ENCODE measurements at places on chromosomes 2 and 18. TPM values are rescaled to one million over a fixed set of nuclear protein-coding genes. Genes with fewer than 3 reads are reported as not detected.

- H3K4me3 ChIP-seq = no peak overlapping the region
- DNase-seq = no peak
- peaks cover 5% of the 10 kb centered on the region for H3K4me1 ChIP-seq
- H3K36me3 ChIP-seq = no peaks in the 10 kb centered on the region
These were observed 14.1 kb downstream of the LIMS1 start for GRCh38 chr2:108548208-108549003.

DNA sequence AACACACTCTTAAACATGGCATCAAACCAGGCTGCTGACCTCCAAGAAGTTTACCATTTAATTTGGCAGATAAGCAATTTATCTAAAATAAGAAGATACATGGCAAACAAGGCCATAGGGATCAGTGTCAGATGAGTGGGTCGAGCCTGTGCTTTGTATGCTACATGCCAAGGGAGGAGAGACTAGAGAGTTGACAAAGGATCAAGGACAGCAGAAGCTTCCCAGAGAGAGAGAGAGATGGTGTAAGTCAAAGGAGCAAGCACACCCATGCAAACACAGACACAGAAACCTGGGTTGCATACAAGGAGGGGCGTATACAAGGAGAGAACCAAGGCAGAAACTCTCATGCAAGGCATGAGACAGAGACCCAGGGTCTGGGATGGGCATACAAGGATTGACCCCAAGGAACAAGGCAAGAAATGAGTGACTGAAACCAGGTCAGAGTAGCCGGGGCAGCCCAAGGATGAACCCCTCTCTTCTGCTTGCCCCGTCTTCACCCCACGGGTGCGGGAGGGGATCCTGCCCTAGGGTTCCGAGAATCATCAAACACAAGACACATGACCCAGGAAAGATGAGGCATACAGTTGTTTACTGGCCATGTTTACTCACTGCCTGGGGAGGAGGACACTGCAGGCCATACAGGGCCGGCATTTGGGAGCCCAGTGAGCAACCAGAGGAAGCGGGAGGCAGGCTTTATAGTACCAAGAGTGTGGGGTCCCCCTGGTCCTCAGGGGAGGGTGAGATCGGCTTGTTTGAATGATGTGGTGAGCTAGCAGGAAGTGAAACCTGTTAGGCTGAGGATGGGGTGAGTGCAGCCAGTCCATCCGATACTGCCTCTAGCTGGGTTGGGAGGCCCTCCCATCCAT is 529.2 kb upstream of the ID2 start:
- no peaks in the 10 kb centered on the region for H3K36me3 ChIP-seq
- no peak overlapping the region for H3K27ac ChIP-seq
- no peaks in the 10 kb centered on the region for H3K4me1 ChIP-seq
- no peak overlapping the region for H3K4me3 ChIP-seq
- no peak for DNase-seq

DNA sequence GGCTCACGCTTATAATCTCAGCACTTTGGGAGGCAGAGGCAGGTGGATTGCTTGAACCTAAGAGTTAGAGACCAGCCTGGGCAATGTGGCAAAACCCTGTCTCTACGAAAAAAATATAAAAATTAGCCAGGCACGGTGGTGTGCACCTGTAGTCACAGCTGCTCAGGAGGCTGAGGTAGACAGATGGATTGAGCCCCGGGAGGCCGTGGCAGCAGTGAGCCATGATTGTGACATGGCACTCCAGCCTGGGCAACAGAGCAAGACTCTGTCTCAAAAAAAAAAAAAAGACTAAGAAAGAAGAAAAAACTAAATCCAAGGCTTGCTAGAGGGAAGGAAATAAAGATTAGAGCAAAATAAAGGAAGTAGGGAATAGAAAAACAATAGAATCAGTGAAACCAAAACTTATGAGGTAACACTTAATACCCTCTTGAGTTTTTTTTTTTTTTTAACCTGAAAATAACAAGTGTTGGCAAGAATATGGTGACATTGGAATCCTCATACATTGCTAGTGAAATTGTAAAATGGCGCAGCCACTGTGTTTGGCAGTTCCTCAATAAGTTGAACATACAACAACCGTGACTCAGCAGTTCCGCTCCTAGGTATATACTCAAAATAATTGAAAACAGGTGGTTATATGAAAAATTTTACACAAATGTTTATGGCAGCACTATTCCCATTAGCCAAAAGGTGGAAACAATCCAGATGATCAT is 85.2 kb downstream of the EML4 start:
- H3K27ac ChIP-seq = no peak overlapping the region
- H3K4me1 ChIP-seq = no peaks in the 10 kb centered on the region
- no peak overlapping the region for H3K4me3 ChIP-seq
- no peaks in the 10 kb centered on the region for H3K27me3 ChIP-seq
- no peaks in the 10 kb centered on the region for H3K36me3 ChIP-seq
- no peak for DNase-seq

DNA sequence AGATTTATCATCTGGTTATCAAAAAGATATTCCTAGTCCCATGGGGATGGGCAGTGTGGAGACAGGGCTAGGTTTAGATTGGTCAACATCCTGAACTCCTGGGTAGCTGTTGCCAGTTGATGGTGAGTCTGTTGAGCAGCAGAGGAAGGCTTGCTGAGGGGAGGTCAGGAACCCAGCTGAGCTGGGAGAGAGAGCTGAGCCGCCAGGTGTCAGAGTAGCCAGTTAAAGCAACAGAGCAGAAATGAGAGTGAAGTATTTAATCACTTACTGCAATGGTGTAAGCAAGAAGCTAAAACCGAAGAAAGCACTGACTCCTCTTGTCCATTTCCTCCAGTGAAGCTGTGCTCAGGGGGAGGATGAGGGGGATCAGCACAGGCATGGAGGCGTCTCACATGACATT is 29.6 kb downstream of the SMYD1 start:
- no peak overlapping the region for H3K4me3 ChIP-seq
- no peak for DNase-seq
- H3K36me3 ChIP-seq = no peaks in the 10 kb centered on the region
- H3K27ac ChIP-seq = no peak overlapping the region

DNA sequence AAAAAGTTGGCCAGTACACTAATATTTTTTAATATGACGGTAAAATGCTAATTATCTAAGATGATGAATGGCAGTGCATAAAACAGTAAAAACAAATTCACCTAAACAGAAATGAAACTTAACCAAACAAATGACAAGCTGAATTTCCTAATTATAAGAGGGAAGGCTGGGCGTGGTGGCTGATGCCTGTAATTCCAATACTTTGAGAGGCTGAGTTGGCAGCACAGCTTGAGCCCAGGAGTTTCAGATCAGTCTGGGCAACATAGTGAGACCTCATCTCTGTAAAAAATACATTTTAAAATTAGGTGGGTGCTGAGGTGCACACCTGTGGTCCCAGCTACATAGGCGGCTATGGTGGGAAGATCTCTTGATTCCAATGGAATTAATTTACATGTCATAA is 120.1 kb downstream of the USP34 start:
- no peak overlapping the region for H3K27ac ChIP-seq
- peaks cover 10% of the 10 kb centered on the region for H3K36me3 ChIP-seq
- no peak for DNase-seq
- no peaks in the 10 kb centered on the region for H3K27me3 ChIP-seq

- no peak overlapping the region for H3K4me3 ChIP-seq
- no peaks in the 10 kb centered on the region for H3K4me1 ChIP-seq
These were observed 56.6 kb downstream of the HDAC4 start for GRCh38 chr2:239343946-239344856.

GRCh38 chr2:232137356-232138147 is 176.0 kb downstream of the DIS3L2 start:
- H3K27me3 ChIP-seq = no peaks in the 10 kb centered on the region
- H3K36me3 ChIP-seq = no peaks in the 10 kb centered on the region
- no peak for DNase-seq

- no peak overlapping the region for H3K27ac ChIP-seq
- no peaks in the 10 kb centered on the region for H3K27me3 ChIP-seq
- H3K4me3 ChIP-seq = no peak overlapping the region
- H3K36me3 ChIP-seq = no peaks in the 10 kb centered on the region
These were observed 8.3 kb downstream of the IL1B start for GRCh38 chr2:112828251-112828691.

GRCh38 chr2:209472871-209473270 is 49.0 kb downstream of the MAP2 start:
- DNase-seq = no peak
- H3K4me1 ChIP-seq = peaks cover 7% of the 10 kb centered on the region
- no peaks in the 10 kb centered on the region for H3K36me3 ChIP-seq
- no peak overlapping the region for H3K4me3 ChIP-seq
- no peak overlapping the region for H3K27ac ChIP-seq

The ATP8B1 gene
- total RNA-seq = 101 TPM

- H3K27ac ChIP-seq = peak overlapping the region; percentile 76
- H3K4me1 ChIP-seq = peaks cover 4% of the 10 kb centered on the region
- no peaks in the 10 kb centered on the region for H3K27me3 ChIP-seq
- no peak for DNase-seq
These were observed 1.2 kb downstream of the MYL12A start for GRCh38 chr18:3248658-3249359.

GRCh38 chr18:62450546-62451410 is 72.0 kb upstream of the ZCCHC2 start:
- peaks cover 4% of the 10 kb centered on the region for H3K4me1 ChIP-seq
- H3K4me3 ChIP-seq = no peak overlapping the region
- no peaks in the 10 kb centered on the region for H3K36me3 ChIP-seq
- no peak overlapping the region for H3K27ac ChIP-seq
- no peaks in the 10 kb centered on the region for H3K27me3 ChIP-seq

- no peaks in the 10 kb centered on the region for H3K27me3 ChIP-seq
- H3K4me1 ChIP-seq = no peaks in the 10 kb centered on the region
- H3K36me3 ChIP-seq = no peaks in the 10 kb centered on the region
- no peak for DNase-seq
- H3K4me3 ChIP-seq = no peak overlapping the region
These were observed 27.7 kb downstream of the KLHL29 start for GRCh38 chr2:23412556-23413155.

The ESPNL gene
- not detected for total RNA-seq

DNA sequence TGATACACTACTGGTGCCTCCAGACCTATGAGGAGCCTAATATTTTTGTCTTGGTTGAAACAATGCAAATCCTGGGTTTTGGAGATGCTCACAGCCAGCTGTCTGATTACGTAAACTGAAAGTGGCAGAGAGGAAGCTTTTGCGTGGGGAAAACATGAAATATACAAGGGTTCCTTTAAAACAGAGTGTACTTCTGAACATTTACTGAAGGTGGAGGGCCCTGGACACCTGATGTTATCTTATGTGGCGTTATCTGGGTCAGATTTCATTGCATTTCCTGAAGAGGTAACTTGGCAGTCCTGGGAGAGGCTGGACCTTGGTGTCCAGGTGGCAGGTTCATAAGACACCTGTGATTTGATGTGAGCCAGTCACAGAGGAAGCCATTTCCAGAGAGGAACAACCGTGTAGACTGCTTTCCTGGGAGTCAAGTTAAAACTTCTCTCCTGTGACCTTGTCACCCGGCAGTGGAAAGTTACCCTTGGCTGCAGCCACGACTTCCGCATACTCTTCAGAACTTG is 105.0 kb downstream of the NEDD4L start:
- DNase-seq = no peak
- no peaks in the 10 kb centered on the region for H3K27me3 ChIP-seq
- H3K36me3 ChIP-seq = no peaks in the 10 kb centered on the region
- H3K27ac ChIP-seq = no peak overlapping the region
- no peaks in the 10 kb centered on the region for H3K4me1 ChIP-seq

GRCh38 chr2:8574196-8575037 is 107.4 kb upstream of the ID2 start:
- DNase-seq = peak; percentile 73
- no peaks in the 10 kb centered on the region for H3K4me1 ChIP-seq
- H3K36me3 ChIP-seq = no peaks in the 10 kb centered on the region
- H3K27ac ChIP-seq = no peak overlapping the region
- H3K4me3 ChIP-seq = no peak overlapping the region

DNA sequence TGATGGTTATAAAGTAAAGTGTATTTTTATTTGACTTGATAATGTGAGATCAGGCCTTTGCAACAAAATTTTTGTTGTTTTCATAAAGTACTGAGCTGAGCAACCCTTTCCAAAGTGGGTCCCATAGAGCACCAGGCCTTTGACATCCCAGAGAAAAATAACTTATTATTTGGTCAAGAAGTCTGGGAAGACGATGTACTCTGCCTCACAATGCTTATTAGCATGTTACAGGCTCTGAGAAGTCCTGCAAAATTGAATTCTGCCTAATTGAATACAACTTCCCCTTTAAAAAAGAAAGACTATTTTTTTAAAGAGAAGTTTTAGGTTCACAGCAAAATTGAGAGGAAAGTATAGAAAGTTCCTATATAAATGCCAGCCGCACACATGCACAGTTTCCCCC is 151.5 kb upstream of the TCF4 start:
- no peak overlapping the region for H3K4me3 ChIP-seq
- H3K27ac ChIP-seq = no peak overlapping the region
- no peaks in the 10 kb centered on the region for H3K36me3 ChIP-seq
- H3K27me3 ChIP-seq = no peaks in the 10 kb centered on the region
- DNase-seq = no peak

GRCh38 chr2:212480447-212480846 is 58.2 kb downstream of the ERBB4 start:
- no peaks in the 10 kb centered on the region for H3K27me3 ChIP-seq
- no peak overlapping the region for H3K27ac ChIP-seq
- H3K36me3 ChIP-seq = no peaks in the 10 kb centered on the region
- H3K4me3 ChIP-seq = no peak overlapping the region
- H3K4me1 ChIP-seq = peaks cover 6% of the 10 kb centered on the region

- H3K4me3 ChIP-seq = no peak overlapping the region
- no peaks in the 10 kb centered on the region for H3K27me3 ChIP-seq
- no peaks in the 10 kb centered on the region for H3K36me3 ChIP-seq
- DNase-seq = no peak
- no peaks in the 10 kb centered on the region for H3K4me1 ChIP-seq
These were observed 35.7 kb downstream of the TMEM237 start for GRCh38 chr2:201607568-201607967.

DNA sequence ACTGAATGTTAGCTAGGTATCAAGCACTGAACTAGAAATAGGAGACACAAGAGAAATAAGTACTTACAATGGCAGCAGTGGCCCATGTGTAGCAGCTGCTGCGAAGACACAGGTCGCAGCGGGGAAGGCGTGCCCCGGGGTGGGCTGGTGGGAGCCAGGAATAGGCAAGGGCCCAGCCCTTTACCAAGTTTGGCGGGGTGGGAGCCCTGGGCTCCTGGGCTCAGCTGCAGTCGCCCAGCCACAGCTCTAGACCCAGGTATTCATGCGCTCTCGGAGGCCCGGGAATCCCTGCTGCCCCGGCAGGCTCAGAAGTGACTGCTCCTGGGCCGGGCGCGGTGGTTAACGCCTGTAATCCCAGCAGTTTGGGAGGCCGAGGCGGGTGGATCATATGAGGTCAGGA is 1287.3 kb downstream of the CNTNAP5 start:
- H3K36me3 ChIP-seq = no peaks in the 10 kb centered on the region
- H3K4me3 ChIP-seq = no peak overlapping the region
- H3K4me1 ChIP-seq = no peaks in the 10 kb centered on the region

The FAHD2A gene
- 23.3 TPM for total RNA-seq

The FAHD2B gene
- total RNA-seq = 12.0 TPM

- H3K4me1 ChIP-seq = no peaks in the 10 kb centered on the region
- H3K27ac ChIP-seq = no peak overlapping the region
- H3K36me3 ChIP-seq = no peaks in the 10 kb centered on the region
These were observed 5.1 kb downstream of the SERPINB8 start for GRCh38 chr18:63974991-63975390.

DNA sequence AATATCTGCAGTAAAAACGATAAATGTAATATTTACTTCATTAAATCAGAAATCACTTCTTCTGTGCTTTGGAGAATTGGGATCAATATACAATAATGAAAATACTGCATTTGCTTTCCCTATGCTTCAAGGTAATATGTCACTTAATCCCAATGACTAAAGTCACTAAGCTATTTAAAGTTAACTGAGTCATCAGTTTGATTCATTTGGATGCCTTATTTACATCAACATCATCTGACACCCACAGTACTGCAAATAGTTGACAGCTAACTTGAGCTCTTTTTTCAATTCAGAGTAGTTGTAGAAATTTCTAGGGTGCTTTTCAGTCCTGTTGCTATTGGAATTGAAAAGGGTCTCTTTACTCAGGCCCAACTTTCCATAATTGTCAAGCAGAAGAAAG is 776.9 kb upstream of the FSHR start:
- H3K27ac ChIP-seq = no peak overlapping the region
- no peak for DNase-seq
- H3K4me1 ChIP-seq = no peaks in the 10 kb centered on the region

All from aorta (tissue), 5 donors.